NCI-H187 (cell line): ENCODE measurements at places on chromosomes 16 and 17.

GRCh38 chr17:37060928-37061327 lies 112.2 kb downstream of the AATF start:
- no peak for DNase-seq

GRCh38 chr16:55225972-55226542 lies 97.9 kb upstream of the IRX6 start:
- DNase-seq: no peak

GRCh38 chr16:46973207-46973995 lies at the start of gene DNAJA2:
TSS of gene DNAJA2 (minus strand) at chr16:46973674. CDS start at chr16:46973572, 102 bp downstream.
- DNase-seq: peak; percentile 62

DNA sequence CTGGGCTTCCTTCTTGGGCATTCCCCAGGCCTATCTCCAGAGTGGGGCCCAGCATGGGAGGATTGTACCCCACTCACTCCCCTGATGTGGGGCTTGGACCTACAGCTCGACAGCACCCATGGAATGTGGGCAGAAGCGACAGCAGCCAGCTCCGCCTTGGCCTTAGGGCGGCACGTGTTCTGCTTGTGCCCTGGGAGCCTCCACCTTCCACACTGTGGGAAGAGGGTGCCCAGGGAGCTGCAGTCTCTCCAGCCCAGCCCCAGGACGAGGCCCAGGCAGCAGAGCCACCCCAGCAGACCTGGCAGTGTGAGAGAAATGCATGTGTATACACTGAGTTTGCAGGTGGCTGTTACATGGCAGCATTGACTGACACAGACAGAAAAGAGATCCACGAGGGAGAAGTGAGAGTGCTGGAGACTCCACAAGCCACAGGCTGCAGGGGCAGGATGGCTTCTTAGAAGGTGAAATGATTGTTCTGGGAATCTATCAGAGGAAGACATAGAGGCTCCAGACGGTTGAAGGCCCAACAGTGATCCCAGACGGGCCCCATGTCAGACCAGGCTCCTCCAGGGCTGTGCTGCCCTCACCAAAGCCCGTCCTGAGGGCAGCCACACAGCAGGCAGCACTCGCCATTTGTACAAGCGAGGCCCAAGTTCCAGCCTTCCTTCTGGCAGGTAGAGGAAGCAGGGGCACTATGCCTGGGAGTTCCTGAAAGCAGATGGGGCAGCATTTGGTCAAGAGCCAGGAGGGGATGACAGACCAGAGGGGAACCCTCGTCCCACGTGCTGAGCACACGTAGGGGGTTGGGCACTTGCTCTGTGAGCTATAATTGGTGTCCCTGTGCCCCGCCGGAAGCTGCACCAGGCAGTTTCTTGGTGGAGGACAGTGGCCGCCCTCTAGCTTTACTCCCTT lies 2.8 kb upstream of the DNASE1 start:
- no peak for DNase-seq

- DNase-seq: no peak
Measured at GRCh38 chr16:62130101-62130500, 93.9 kb upstream of the CDH8 start.

- DNase-seq: no peak
Measured at GRCh38 chr16:10787304-10787703, 31.3 kb downstream of the TVP23A start.

GRCh38 chr16:75011634-75012307 lies 12.9 kb downstream of the ZNRF1 start:
- no peak for DNase-seq

GRCh38 chr17:57861000-57861789 lies 11.4 kb upstream of the MRPS23 start:
- no peak for DNase-seq

DNA sequence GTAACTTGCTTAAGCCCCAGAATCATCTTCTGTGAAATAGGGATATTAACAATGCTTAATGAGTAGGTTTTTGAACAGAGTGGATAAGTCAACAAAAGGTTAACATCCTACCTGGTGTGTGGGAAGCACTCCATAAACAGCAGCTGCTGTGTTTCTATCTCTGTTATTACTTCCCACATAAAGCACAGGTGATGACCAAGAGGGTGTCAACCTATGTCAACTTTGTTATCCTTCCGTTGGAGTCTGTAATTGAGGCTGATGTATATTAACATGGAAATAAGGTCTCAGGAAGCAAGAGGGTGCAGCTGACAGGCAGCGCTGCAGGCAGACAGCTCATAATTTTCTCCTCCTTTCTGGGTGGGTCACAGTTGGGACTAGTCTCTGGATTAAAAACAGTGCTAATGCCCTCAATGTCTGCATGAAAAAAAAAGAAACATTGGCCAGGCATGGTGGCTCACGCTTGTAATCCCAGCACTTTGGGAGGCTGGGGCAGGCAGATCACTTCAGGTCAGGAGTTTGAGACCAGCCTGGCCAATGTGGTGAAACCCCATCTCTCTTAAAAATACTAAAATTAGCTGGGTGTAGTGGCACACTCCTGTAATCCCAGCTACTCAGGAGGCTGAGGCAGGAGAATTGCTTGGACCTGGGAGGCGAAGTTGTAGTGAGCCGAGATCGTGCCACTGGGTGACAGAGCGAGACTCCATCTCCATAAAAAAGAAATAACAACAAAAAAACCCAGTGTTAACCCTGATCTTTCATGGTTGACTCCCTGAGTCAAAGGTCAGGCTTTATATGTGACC lies 269.6 kb downstream of the SNX29 start:
- DNase-seq: peak; percentile 51

DNA sequence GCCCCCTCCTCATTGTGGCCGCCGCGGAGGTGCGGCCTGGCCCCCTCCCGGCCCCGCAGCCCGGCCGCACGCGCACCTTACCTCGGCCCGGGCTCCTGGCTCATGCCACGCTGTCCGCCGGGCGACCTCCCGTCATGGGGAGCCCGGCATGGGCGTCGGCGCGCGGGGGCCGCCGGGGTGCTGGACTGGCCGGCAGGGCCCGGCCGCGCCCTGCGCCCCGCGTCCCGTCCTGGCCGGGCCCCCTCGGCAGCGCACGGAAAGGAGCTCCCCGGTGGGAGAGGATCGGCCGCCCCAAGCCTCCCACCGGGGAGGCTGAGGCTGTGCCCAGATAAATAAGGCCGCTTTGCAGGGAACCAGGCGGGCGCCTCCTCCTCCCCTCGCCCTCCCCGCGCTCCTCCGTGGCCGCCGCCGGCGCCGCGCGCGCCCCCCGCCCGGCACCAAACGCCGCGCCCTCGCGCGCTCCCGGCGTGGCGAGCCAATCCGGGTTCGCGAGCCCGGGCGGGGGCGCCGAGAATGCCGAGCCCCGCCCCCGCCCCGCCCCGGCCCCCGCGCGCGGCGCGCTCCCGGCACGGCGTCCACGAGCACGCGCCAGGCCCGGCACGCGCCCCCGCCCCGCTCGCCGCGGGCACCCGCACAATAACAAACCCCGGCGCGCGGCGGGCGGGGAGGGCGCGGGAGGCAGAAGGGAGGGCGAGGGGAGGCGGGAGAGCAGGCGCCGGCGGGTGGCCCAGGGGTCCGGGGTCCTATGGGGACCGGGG lies at the start of gene FBXL16:
Gene FBXL16 (minus strand): TSS at position 371 of the 758 bp plus-strand sequence. CDS start 8,396 bp downstream, outside the sequence.
- DNase-seq: peak; percentile 81

- no peak for DNase-seq
Measured at GRCh38 chr17:50448643-50449042, 20.0 kb downstream of the CHAD start.

GRCh38 chr17:58382872-58383242 lies 30.9 kb upstream of the SUPT4H1 start:
- DNase-seq: no peak

GRCh38 chr16:31916056-31916488 lies 42.5 kb downstream of the ZNF267 start:
- no peak for DNase-seq

GRCh38 chr16:77212741-77213541 lies 13.7 kb downstream of the SYCE1L start:
- DNase-seq: no peak

DNA sequence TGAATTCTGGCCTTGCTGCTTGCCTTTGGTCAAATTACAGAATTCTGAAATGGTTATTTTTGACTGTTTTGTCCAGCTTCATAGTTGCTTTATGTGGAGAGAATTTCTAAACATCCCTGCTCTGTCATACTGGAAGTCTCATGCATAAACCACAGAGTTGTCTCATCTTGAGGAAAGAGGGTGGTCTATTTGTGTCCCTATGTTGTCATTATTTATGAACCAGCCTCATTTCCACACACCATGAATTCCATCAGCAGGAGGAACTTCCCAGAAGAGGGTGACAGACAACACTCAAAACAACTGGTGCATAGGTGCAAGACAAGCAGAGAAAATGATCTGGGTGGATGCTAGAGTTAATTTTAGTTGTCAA lies 525.8 kb upstream of the GOT2 start:
- no peak for DNase-seq

GRCh38 chr17:10773391-10773790 lies 30.5 kb downstream of the TMEM238L start:
- DNase-seq: no peak

GRCh38 chr17:34826332-34826731 lies 134.9 kb downstream of the CCT6B start:
- DNase-seq: no peak

DNA sequence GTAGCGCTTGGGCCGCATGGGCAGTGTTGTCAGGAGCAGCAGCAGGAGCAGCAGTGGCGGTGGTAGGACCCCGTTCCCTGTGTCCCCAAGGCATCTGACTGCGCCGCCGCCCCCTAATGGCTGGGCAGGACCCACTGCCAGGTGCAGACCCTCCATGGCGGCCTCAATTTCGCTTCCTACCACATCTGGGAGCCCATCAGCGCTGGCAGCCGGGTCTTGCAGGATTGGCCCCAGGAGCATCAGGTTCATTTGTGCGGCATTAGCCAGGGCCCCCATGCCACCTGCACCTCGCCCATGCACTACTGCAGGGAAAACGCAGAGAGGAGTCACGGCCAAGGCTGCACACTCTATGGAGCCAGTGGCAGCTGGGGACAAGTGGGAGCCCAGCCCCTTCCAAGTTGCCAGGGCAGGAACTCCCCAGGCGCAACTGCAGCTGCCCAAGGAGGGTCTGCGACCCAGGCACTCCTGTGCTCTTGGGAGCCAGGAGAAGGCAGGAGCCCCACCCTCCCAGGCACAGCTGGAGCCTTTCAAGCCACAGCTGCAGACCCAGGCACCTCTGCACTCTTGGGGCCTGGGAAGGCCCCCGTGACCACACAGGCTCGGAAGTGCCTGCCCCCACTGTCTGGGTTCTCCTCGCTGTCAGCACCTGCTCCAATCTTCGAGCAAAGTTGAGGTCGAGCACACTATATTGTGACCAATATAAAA lies 594.2 kb downstream of the KCNJ18 start:
- no peak for DNase-seq

- DNase-seq: no peak
Measured at GRCh38 chr16:75341564-75342307, 90.3 kb upstream of the BCAR1 start.

DNA sequence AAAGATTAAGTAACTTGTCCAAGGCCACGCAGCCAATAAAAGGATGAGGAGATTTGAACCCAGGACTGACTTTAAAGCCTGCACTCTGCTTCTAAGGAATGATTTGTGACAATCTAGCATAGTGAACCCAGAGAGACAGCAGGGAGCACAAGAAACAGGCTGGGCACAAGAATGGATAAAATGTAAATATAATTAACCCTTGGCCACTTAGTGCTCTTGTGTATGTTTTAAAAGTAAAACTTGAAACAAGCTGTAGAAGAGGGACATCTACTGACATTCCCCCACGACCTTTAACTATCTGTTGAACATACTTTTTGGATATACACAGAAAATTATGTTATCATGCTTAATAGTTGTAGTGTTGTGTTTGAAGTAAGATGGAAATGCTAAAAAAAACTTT lies 141.9 kb upstream of the PMFBP1 start:
- DNase-seq: no peak

DNA sequence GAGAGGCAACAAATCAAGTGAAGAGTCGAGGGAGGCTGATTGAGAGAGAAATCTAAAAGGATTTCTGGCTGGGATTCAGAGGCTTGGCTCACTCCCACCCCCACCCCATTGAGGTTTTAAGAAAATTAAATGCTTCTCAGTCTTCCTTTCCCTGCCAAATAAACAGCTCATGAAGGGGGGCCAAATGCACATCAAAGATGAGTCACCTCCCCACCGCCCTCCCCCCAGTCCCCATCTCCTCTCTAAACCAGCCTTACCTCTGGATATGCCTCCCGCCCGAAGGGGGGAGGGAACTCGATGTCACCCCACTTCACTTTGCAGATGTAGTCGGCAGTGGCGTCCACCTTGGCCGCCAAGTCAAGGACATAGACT lies 11.6 kb downstream of the ACLY start:
- peak; percentile 61 for DNase-seq

GRCh38 chr16:63129411-63130125 lies 1093.3 kb upstream of the CDH8 start:
- DNase-seq: no peak

GRCh38 chr17:41065829-41066624 lies at the start of gene KRTAP2-4:
TSS of gene KRTAP2-4 (minus strand) at chr17:41065879. CDS start at chr17:41065845, 34 bp downstream.
- no peak for DNase-seq

GRCh38 chr16:46807336-46807735 lies 23.6 kb downstream of the C16orf87 start:
- no peak for DNase-seq

- no peak for DNase-seq
Measured at GRCh38 chr17:19013806-19014627, 9.5 kb upstream of the FAM83G start.

GRCh38 chr17:35082073-35082657 lies 18.7 kb upstream of the RFFL start:
- no peak for DNase-seq

DNA sequence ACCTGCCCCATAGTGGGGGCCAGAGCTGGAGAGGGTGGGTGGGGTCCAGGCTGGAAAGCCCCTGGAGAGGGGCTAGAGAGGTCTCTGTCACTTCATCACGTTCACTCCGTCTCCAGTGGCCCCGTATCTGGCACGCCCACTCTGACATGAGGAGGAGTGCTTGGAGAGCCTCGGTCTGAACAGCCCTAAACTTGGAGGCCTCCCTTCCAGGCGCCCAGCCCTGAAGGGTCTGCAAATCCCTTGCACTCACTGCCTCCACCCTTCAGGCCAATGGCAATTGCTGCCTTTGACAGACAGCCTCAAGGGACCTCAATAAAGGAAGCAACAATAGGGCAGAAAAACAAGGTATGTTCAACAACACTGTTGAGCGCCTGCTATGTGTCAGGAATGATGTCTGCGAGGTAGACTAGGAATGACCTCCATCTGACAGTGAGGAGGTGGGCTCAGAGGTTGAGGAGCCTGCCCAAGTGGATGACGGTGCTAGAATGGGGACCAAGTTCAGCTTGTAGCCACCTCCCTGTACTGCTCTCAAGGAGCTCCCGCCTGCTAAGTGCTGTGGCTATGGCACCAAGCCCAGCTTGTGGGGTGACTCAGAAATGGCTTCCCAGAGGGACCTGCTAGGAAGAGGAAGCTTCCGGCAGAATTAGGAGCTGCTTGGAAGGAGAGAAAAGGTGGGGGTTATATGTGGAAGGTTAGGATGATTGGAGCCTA lies 2.9 kb upstream of the EPX start:
- DNase-seq: no peak

- no peak for DNase-seq
Measured at GRCh38 chr17:29603109-29603674, 10.3 kb downstream of the ANKRD13B start.
